Aorta (tissue), 5 donors: ENCODE measurements at places on chromosomes 2 and 18. TPM values are rescaled to one million over a fixed set of nuclear protein-coding genes. Genes with fewer than 3 reads are reported as not detected.

PSTPIP2 gene
- total RNA-seq: 12.6 TPM

DNA sequence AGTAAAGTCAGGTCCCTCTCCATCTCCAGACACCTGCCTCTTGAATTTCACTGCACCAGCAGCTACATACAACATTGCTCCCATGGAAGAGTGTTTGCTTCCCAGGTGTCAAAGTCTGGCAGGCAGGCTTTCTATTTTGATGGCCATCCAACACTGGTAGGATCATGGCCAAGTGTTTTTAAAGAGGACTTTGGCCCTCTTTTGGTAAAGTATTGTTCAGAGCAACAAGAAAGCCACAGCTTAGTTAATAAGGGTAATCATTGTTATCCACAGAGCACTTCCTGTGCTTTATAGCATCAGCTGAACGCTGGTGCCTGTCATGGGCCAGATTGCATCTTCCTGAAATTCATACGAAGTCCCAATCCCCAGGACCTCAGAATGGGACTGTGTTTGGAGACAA, 133.2 kb downstream of the NCK2 start:
- no peaks in the 10 kb centered on the region for H3K4me1 ChIP-seq
- no peak overlapping the region for H3K27ac ChIP-seq
- no peaks in the 10 kb centered on the region for H3K36me3 ChIP-seq
- H3K4me3 ChIP-seq: no peak overlapping the region
- DNase-seq: no peak

SCN7A gene
- 5.0 TPM for total RNA-seq

- no peaks in the 10 kb centered on the region for H3K36me3 ChIP-seq
- DNase-seq: no peak
- no peak overlapping the region for H3K27ac ChIP-seq
Observed at GRCh38 chr2:163119966-163120365, 281.4 kb upstream of the KCNH7 start.

DNA sequence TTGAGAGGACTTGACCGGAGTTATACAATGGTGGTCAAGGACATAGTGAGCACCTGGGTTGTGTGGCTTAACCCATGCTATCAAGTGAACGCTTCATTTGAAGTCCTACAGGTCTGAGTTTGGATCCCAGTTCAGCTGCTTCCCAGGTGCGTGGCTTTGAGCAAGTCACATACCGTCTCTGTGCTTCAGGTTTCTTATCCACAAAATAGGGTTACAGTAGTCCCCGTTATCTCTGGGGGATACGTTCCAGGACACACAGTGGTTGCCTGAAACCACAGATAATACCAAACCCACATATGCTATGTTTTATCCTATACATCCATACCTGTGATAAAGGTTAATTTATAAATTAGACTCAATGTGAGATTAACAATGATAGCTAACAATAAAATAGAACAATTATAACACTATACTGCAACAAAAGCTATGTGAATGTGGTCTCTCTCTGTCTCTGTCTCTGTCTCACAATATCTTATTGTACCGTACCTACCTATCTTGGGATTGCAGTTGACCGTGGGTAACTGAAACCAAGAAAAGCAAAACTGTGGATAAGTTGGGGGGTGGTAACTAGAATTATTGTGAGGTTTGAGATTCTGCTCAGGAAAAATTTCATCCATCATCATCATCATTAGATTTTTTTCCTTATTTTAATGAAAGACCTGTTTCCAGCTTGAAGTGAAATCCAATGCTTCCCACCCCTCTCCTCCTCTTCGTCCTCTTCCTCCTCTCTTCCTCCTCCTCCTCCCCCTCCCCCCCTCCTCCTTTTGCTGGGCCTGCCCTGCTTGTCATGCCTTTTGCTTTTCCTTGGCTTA, 22.7 kb downstream of the LBH start:
- H3K4me3 ChIP-seq: no peak overlapping the region
- peaks cover 4% of the 10 kb centered on the region for H3K36me3 ChIP-seq
- H3K27ac ChIP-seq: peak overlapping the region; percentile 41
- peaks cover 6% of the 10 kb centered on the region for H3K4me1 ChIP-seq

HS6ST1 gene
- 14.7 TPM for total RNA-seq

DNA sequence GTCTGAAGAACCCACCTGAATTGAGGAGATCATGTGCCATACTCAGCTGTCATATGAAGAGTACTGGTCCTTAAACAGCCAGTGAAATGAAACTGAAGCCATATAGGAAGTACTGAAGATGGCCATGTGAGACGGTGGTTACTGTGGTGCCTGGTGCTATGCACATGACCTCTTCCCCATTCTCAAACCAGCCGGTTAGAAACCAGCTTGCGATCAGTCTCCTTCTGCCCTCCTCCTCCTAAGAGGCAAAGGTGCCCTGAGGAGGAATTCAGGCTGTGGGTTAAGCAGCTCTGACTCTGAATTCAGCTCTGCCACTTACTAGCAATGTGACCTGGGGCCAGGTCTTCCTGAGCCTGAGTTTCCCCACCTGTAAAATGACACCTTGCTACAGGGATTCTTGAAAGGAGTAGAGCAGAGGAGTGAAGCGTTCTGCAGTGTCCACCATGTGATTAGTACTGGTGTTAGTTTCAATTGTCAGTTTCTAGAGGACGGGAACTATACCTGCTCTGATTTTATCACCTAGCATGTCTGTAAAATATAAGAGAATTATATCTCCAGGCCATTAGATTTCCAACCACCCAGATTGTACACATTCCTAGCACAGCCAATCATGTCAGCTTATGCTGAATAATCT, 5.1 kb downstream of the FECH start:
- no peaks in the 10 kb centered on the region for H3K4me1 ChIP-seq
- no peaks in the 10 kb centered on the region for H3K36me3 ChIP-seq
- H3K4me3 ChIP-seq: no peak overlapping the region
- H3K27ac ChIP-seq: no peak overlapping the region
- H3K27me3 ChIP-seq: no peaks in the 10 kb centered on the region

STARD6 gene
- total RNA-seq: not detected

CDH19 gene
- total RNA-seq: 7.8 TPM

DNA sequence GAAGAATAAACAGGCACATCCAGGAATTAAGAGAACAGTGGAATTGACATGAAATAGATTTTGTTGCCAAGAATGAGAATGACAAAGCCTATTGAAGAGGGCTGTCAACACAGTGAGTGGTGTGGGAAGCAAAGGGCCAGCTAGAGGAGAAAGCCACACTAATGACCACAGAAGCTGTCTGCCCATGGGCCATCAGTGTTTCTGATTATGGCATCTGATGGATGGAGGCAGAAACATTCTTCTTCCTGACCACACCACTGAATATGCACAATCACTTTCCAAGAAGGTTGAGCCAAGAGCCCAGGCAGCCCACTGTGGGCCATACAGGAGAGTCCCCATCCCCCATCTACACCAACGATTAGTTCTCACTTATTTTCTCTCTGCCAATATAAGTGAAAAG, 146.0 kb upstream of the SH3BP4 start:
- H3K4me1 ChIP-seq: no peaks in the 10 kb centered on the region
- no peak for DNase-seq
- no peaks in the 10 kb centered on the region for H3K27me3 ChIP-seq

- no peaks in the 10 kb centered on the region for H3K36me3 ChIP-seq
- no peak for DNase-seq
- H3K4me1 ChIP-seq: no peaks in the 10 kb centered on the region
- no peak overlapping the region for H3K27ac ChIP-seq
- H3K27me3 ChIP-seq: no peaks in the 10 kb centered on the region
- H3K4me3 ChIP-seq: no peak overlapping the region
Observed at GRCh38 chr18:3150274-3150673, 69.5 kb downstream of the MYOM1 start.

DNA sequence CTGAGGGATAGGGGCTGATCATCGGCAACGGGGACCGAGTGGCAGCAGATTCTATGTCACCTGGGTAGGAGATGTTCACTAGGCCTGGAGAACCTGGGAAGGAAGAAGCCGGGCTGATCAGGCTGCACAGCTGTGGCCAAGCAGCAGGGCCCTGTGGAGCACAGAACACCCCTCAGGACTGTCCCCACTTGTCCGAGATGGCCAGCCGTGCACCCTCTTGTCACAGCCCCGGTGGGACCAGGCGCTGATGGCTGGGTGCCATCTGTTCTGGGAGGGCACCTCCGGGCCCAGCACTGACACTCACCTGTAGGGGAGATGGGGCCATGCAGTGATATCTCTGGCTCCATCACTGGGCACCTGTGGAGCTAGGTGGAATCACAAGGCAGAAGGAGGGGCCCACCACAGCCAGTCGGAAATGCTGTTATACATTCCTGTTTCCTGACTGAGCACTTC, 217.9 kb upstream of the RAB6C start:
- H3K27me3 ChIP-seq: no peaks in the 10 kb centered on the region
- no peak overlapping the region for H3K27ac ChIP-seq
- H3K4me3 ChIP-seq: no peak overlapping the region
- no peaks in the 10 kb centered on the region for H3K36me3 ChIP-seq
- DNase-seq: no peak

- no peaks in the 10 kb centered on the region for H3K4me1 ChIP-seq
- H3K36me3 ChIP-seq: no peaks in the 10 kb centered on the region
- no peak overlapping the region for H3K4me3 ChIP-seq
Observed at GRCh38 chr2:43139996-43140621, 86.3 kb downstream of the ZFP36L2 start.

GRCh38 chr18:79917169-79917852, 34.1 kb downstream of the SLC66A2 start:
- no peaks in the 10 kb centered on the region for H3K27me3 ChIP-seq
- no peak overlapping the region for H3K27ac ChIP-seq
- H3K36me3 ChIP-seq: no peaks in the 10 kb centered on the region
- no peak overlapping the region for H3K4me3 ChIP-seq
- peak; percentile 68 for DNase-seq

CCDC141 gene
- total RNA-seq: 3.9 TPM

NAB1 gene
- total RNA-seq: 67.8 TPM

DNA sequence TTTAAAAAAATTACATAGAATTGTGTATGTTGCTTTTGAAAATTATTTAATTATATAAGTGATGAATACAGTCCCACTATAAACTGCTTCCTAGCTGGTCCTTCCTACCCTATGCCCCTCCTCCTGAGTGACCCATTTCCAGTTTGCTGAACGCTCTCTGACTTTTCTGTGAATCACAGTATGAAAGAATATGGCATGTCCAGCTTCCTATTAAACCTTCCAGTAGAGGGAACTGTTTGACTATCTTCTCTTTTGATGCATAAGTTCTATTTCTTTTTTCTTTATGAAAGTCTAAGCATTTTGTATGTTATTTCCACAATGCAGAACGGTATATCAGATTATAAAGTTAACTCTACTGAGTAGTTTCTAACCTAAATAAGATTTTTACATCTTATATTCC, 41.3 kb downstream of the PSMG2 start:
- no peaks in the 10 kb centered on the region for H3K4me1 ChIP-seq
- no peaks in the 10 kb centered on the region for H3K27me3 ChIP-seq
- H3K27ac ChIP-seq: no peak overlapping the region
- no peak for DNase-seq
- no peak overlapping the region for H3K4me3 ChIP-seq

NUP35 gene
- 14.1 TPM for total RNA-seq

DNA sequence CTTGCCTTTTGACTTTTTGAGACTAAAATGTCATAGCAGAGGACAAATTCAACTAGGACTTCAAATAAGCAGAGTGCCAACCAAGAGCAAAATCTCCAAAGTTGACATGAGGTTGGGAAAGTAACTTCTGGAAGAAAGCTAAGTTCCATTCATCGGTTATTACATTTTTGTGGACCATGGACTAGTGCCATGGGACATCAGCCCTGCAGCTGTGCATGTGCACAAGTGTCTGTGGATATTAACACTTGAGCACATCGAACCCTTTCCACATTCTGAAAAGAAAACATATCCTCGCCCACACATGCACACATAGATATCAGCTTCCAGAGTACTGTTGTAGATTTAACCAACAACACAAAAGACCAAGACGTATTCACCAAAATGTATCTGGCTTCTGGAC, 262.6 kb downstream of the NYAP2 start:
- DNase-seq: no peak
- H3K4me1 ChIP-seq: no peaks in the 10 kb centered on the region
- H3K4me3 ChIP-seq: no peak overlapping the region
- no peaks in the 10 kb centered on the region for H3K27me3 ChIP-seq

- H3K36me3 ChIP-seq: peaks cover 2% of the 10 kb centered on the region
- no peaks in the 10 kb centered on the region for H3K4me1 ChIP-seq
- H3K27ac ChIP-seq: no peak overlapping the region
Observed at GRCh38 chr2:12733846-12734245, 17.1 kb downstream of the TRIB2 start.

ASIC4 gene
- 0.42 TPM for total RNA-seq

GALR1 gene
- not detected for total RNA-seq

DNA sequence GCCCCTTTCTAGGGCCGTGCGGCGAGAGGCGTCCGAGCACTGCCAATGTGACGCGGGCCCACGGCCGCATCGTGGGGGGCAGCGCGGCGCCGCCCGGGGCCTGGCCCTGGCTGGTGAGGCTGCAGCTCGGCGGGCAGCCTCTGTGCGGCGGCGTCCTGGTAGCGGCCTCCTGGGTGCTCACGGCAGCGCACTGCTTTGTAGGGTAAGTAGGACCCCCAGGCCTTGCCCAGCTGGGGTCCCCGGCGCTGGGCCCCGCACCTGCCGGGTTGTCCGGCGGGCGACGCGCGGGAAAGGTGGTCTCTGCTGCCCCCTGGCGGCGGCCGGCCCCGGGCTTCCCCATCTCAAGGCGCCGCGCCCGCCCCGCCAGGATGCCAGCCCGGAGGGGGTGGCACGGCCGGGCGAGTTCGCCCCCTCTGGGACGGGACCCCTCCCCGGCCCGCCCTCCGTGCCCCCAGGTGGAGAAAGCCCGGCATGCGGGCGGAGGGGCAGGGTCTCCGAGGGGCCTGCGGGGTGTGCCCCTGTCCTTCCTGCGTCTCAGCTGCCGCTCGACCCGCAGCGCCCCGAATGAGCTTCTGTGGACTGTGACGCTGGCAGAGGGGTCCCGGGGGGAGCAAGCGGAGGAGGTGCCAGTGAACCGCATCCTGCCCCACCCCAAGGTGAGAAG, 1.9 kb downstream of the PRSS56 start:
- peak; percentile 91 for DNase-seq
- no peaks in the 10 kb centered on the region for H3K36me3 ChIP-seq
- no peak overlapping the region for H3K4me3 ChIP-seq
- no peak overlapping the region for H3K27ac ChIP-seq
- H3K4me1 ChIP-seq: no peaks in the 10 kb centered on the region

LONRF2 gene
- total RNA-seq: 10.3 TPM

- no peak overlapping the region for H3K4me3 ChIP-seq
- no peak for DNase-seq
- H3K27me3 ChIP-seq: no peaks in the 10 kb centered on the region
- no peaks in the 10 kb centered on the region for H3K4me1 ChIP-seq
- peaks cover 7% of the 10 kb centered on the region for H3K36me3 ChIP-seq
- no peak overlapping the region for H3K27ac ChIP-seq
Observed at GRCh38 chr2:165938237-165938636, 15.3 kb downstream of the TTC21B start.

- no peak overlapping the region for H3K27ac ChIP-seq
- no peak overlapping the region for H3K4me3 ChIP-seq
- no peak for DNase-seq
- no peaks in the 10 kb centered on the region for H3K4me1 ChIP-seq
- H3K36me3 ChIP-seq: no peaks in the 10 kb centered on the region
- H3K27me3 ChIP-seq: no peaks in the 10 kb centered on the region
Observed at GRCh38 chr2:75432761-75433361, 127.9 kb downstream of the EVA1A start.

CYP27C1 gene
- total RNA-seq: 0.16 TPM

GRCh38 chr2:55500025-55500424, 19.5 kb upstream of the CFAP36 start:
- no peaks in the 10 kb centered on the region for H3K4me1 ChIP-seq
- H3K27ac ChIP-seq: no peak overlapping the region
- no peak overlapping the region for H3K4me3 ChIP-seq
- no peak for DNase-seq

LHCGR gene
- total RNA-seq: not detected

PECR gene
- total RNA-seq: 3.0 TPM
